Articular chondrocyte of knee joint (primary cell): ENCODE measurements at places on chromosomes 16 and 17. TPM values are rescaled to one million over a fixed set of nuclear protein-coding genes. Genes with fewer than 3 reads are reported as not detected.

CD300E gene
- under 0.01 TPM in 1 of 2 replicates, not detected in the other for total RNA-seq

CNGB1 gene
- not detected in 2 replicates for total RNA-seq

LITAFD gene
- total RNA-seq: not detected in 2 replicates

FOXC2 gene
- total RNA-seq: 1.6 and 2.7 TPM in 2 replicates

KRT9 gene
- total RNA-seq: not detected in 2 replicates

TVP23A gene
- total RNA-seq: under 0.01 and 0.11 TPM in 2 replicates

ATP1B2 gene
- total RNA-seq: not detected in 2 replicates

NPEPPS gene
- 111 and 117 TPM in 2 replicates for total RNA-seq

PDP2 gene
- 6.9 and 7.7 TPM in 2 replicates for total RNA-seq

TBC1D3G gene
- not detected in 2 replicates for total RNA-seq

NLRP1 gene
- 25.1 and 26.0 TPM in 2 replicates for total RNA-seq

TBC1D3C gene
- total RNA-seq: 0.32 TPM in 1 of 2 replicates, not detected in the other

COPZ2 gene
- total RNA-seq: 174 and 180 TPM in 2 replicates

KLHL10 gene
- 0.13 and 0.43 TPM in 2 replicates for total RNA-seq

TSPAN10 gene
- 2.9 and 4.3 TPM in 2 replicates for total RNA-seq

TBC1D26 gene
- 0.11 and 0.13 TPM in 2 replicates for total RNA-seq

GPRC5C gene
- total RNA-seq: 17.1 and 20.1 TPM in 2 replicates

CFAP119 gene
- total RNA-seq: 2.1 and 2.2 TPM in 2 replicates

ZFP3 gene
- total RNA-seq: 3.6 and 3.9 TPM in 2 replicates

RND2 gene
- 0.54 and 0.78 TPM in 2 replicates for total RNA-seq

LGALS9B gene
- not detected in 2 replicates for total RNA-seq

DNAAF1 gene
- 0.11 TPM in 1 of 2 replicates, not detected in the other for total RNA-seq

MMP2 gene
- 355 and 362 TPM in 2 replicates for total RNA-seq

USP43 gene
- total RNA-seq: 0.26 and 0.32 TPM in 2 replicates

ZP2 gene
- not detected in 2 replicates for total RNA-seq

CDH3 gene
- total RNA-seq: 0.13 and 0.22 TPM in 2 replicates

SPNS3 gene
- not detected in 2 replicates for total RNA-seq

HEATR9 gene
- not detected in 2 replicates for total RNA-seq

TBCD gene
- total RNA-seq: 38.8 and 52.8 TPM in 2 replicates

CCP110 gene
- 16.1 and 16.5 TPM in 2 replicates for total RNA-seq

APPBP2 gene
- 60.3 and 60.5 TPM in 2 replicates for total RNA-seq

BAIAP3 gene
- 0.11 and 0.13 TPM in 2 replicates for total RNA-seq

DPEP1 gene
- not detected in 2 replicates for total RNA-seq

PRR29 gene
- 0.32 and 0.39 TPM in 2 replicates for total RNA-seq

KRTAP4-1 gene
- not detected in 2 replicates for total RNA-seq

SAMD14 gene
- total RNA-seq: 0.86 and 1.0 TPM in 2 replicates

HSBP1 gene
- total RNA-seq: 18.6 and 35.3 TPM in 2 replicates

ZNF385C gene
- not detected in 2 replicates for total RNA-seq

TERB1 gene
- total RNA-seq: 0.13 and 0.22 TPM in 2 replicates
